Hippocampal formation (tissue), 2 donors: ENCODE measurements at places on chromosomes 3 and 15.
A peak's percentile ranks its signal among the peaks of the same experiment; 100 is the strongest.

- no peak for DNase-seq
Measured at GRCh38 chr3:9013782-9014563, 50.7 kb upstream of the RAD18 start.

DNA sequence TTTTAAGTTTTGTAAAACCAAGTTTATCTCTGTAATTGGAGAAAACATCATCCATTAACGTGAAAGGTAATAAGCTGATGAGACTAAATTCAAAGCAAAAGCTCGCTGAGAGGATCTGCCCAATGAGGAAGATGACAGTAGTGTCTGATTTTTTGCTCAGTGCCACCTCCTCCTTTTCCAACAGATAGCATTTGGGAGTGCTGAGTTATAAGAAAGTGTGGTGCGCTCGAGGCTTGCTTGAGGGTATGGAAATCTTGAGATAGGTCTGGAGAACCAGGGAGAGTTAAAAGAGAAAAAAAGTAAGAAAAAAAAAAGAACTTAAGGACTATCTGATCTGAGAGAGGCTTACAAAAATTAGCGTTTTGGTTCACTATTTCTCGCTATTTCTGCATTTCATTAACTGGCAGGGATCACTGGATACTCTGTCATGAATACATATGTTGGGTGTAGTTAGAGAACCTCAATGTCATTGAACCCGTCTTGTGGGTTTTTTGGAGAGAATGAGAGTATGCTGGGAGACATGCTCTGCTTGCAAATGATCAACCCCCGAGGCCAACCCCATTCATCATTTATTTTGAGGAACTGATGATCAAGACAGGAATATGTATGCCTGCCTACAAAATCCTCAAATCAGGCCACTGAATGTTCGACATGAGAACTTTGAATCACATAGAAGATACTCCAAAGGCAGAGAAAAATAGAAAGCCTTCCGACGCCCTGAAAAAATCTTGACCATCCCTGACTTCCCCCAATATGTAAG, 973 bp upstream of the USP13 start:
- DNase-seq, result no peak

- DNase-seq, result no peak
Measured at GRCh38 chr3:183038221-183038620, 57.9 kb upstream of the DCUN1D1 start.

DNA sequence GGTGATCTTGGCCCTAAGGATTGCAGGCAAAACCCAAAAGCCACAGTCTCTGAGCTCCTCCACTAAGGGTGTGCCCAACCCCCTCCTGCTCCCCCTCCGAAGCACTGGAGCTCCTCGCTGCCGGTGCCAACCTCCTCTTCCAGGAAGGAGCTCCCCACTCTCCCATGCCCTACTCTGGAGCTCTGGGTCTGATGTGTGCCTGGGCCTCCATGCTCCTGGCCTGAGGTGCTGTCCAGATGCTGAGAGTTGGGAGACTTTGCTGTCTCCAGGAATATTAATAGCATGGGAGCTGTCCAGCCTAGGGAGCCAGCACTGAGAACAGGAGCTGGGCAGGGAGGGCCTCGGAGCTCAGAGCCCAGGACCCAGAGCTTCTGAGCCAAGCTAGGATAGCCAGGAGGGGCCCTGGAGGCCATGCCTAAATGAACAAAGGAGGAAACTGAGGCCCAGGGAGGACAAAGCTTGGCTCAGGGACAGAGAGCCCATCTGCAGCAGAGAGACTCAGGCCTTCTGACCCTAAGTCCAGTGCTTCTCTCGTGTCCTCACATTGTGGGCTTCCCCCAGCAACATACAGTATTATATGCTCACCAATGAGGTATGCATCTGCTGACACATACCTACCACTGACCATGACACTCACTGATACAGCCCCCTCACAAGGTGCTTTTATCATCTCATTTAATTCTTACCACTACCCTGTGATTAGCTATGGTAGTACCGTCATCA, 36.9 kb upstream of the HERC1 start:
- no peak for DNase-seq

DNA sequence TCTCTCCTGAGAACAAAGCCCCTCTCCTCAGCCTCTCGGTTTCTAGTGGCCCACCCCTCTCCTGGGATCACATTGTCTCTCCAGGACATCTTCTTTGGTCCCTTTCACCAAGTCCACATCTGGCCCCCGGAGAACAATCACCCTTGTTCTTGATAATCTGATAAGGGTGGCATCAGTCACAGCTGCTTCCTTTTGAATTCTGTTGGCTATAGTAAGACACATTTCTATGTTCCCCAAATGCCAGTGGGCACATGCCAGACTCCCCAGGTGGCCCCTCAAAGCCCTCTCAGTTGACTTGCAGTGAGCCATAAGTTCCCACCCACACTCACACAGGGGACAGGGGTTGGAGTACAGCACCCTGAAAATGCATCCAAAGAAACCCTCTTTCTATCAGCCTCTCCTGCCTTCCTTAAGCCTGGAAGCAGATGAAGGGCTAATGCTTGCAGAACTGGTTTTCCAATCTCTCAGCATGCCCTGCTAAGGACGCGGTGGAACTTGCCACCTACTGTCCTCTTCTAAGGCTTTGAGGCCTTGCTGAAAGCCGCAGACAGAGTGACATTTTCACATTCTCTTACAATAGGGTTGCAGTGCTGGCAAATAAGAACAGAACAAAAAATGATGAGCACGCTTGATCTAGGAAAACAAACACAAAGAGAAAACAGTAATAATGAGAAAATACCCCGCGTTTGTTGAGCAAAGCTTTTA, 101.3 kb upstream of the SLCO3A1 start:
- DNase-seq, result peak; percentile 41

GRCh38 chr15:100695048-100695447, 92.7 kb downstream of the ASB7 start:
- DNase-seq, result no peak

- DNase-seq, result no peak
Measured at GRCh38 chr3:21390856-21391255, 360.2 kb downstream of the ZNF385D start.

GRCh38 chr15:83109532-83109931, 2.1 kb downstream of the TM6SF1 start:
- DNase-seq, result no peak

DNA sequence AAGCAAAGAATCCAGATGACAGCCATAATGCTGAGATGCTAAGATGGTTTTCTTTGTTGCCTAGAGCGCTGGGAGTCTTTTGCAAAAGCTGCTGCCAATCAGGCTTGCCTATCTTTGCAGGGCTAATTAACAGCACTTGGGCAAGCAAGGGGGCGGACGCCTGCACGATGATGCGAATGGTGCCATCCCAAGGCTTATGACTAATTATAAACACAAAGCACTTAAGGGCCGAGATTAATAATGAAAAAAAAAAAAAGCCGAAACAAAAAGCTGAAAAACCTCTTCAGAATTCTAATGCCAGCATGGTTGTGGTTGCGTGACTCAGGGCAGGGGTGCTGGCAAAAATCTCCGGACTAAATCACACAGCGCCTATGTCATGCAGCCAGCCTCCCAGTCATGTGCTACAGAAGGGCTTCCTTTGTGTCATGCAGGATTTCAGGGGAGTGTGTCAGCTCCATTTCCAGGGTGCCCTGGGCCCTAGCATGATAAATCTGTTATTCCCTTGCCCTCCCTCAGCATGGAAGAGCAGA, 185.0 kb upstream of the ANKRD28 start:
- DNase-seq, result peak; percentile 61

DNA sequence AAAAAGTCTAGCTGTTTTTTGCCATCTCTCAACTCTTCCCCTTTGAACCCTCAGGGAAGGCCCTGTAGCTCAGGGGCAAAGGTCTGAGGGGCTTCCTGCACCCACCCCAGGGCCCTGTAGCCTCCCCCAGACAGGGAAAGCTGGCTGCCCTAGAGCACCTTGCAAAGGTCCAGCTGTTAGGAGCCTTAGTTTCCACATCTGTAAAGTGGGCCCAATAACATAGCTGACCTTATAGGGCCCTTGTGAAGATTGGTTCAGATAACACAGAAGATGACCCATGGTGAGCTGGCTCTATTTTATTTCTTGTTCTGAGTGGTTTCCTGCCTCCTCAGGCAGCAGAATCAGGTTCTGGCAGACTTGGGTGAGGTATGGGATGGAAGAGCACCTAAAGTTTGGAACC, 55.2 kb upstream of the SMAD6 start:
- DNase-seq, result no peak

GRCh38 chr3:55329849-55330248, 157.3 kb downstream of the WNT5A start:
- DNase-seq, result no peak

- no peak for DNase-seq
Measured at GRCh38 chr3:149122721-149123578, 6.5 kb upstream of the HPS3 start.
